Large intestine (tissue), 12 donors: ENCODE measurements at places on chromosomes 12 and 14. TPM values are rescaled to one million over a fixed set of nuclear protein-coding genes. Genes with fewer than 3 reads are reported as not detected.

The CCDC175 gene
- 1.5 TPM for polyA plus RNA-seq

The GPR162 gene
- 7.9 TPM for polyA plus RNA-seq

DNA sequence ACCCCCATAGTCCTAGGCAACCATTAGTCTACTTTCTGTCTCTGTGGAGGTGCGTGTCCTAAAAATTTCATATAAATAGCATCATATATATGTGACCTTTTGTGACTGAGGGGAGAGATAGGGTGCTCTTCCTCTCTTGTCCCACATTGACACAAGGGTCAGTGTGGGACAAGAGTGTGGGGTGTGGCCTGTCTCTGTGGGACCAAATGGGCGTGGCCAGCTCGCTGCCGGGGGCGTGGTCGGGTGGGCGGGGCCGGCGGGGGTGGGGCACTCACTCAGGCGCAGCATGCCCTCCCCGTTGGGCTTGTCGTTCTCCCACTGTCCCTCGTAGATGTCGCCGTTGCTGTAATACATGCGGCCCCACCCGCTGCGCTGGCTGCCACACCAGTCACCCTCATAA lies 15.5 kb downstream of the MORN3 start:
- DNase-seq = no peak

DNA sequence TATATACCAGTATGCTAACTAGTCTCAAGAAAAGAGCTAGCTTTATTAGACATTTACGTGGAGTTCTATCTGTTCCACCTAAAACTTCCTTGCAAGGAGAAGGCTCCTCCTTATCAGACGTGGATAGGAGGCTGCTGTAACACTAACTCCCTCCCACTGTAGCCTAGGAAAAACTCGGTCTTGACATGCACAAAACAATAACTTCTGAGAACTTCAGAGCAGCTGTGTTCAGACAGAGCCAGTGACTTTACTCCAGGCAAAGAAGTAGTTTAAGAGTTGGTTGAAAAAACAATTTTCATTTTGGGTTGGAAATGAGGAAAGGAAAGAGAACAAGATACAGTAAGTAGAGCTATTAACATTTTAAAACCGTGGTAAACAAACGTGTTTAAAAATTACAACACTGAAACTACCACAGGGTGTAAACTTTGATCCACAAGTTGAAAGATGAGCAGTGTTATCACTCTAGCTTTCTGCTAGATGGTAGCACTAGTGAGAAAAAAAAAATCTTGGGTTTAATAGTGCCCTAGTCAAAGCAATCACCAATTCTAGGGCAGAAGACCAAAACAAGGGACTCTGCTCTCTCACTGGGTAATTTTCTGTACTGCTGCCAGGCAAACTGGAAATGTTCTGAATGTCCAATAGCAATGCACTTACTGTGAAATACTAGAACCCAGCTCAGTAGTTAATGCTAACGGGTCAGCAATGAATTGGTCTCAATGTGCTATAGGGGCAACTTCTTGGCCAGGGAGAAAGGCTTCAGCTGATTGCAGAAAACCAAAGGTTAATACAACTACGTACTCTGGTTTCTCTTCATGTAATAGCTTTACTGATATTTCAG lies 2.4 kb downstream of the ATF7 start:
- DNase-seq = peak; percentile 65

GRCh38 chr14:51119411-51120051 lies 24.6 kb upstream of the TRIM9 start:
- DNase-seq = no peak

GRCh38 chr14:27366596-27366995 lies 768.8 kb upstream of the NOVA1 start:
- no peak for DNase-seq

DNA sequence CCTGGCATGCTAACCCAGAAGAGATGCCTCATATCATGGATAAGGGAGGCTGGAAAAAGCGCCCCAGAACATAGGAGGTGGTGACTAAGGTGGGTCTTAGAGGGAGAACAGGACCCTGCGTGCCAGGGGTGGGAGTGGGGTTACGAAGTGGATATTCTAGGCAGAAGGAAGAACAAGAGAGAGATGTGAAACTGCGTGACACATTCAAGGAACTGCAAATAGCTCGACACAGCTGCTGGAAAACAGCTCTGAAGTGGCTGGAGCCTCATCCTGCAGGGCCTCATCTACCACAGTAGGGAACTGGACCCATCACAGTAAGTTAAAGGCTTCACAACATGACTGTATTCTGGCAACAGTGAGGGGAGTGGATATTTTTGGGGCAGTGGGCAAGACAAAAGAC lies 61.1 kb downstream of the RNF34 start:
- DNase-seq = no peak

GRCh38 chr14:27049701-27050100 lies 451.9 kb upstream of the NOVA1 start:
- no peak for DNase-seq

GRCh38 chr12:19261773-19262172 lies 132.2 kb downstream of the PLEKHA5 start:
- no peak for DNase-seq

DNA sequence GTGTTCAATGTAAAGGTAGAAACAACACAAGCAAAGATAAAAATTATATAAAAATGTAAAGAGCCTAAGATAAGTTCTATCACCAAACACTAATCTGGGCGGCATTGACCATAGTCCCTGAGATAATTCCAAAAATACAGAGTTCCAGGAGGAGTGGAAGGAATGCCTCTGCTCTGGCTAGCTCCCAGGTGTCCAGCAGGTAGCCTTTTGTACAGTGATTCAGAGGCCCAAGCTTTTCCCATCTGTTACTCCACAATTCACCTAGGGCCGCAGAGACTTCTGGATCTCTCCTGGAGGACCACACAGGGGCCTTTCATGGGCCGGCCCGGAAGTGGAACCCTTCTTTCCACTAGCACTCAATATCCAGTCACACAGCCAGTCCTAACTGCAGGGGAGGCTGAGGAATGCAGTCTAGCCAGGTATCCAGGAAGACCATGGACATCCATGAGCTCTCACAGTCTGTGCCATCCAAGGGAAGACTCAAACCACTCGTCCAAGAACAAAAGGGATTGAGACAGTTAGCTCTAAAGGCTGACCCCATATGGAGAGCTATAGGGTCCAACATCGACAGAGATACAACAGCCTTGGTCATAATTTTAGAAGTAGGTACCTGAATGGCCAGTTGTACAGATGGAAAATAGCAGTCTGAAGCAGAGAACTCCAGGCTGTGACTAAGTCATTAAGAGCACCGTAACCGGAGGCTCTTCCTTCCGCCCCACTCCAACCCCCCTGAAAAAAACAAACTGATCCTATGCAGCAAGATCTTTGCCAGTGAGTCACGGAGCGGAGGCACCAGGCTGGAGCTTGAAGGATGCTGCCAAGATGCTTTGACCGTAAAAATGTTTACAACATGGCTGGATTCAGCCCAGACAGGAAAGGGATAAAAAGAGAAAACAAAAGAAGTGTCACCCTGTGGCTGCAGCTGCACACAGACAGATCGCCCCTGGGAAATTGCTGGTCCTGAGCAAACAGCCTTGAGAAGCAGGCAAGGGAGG lies 204.8 kb downstream of the NUAK1 start:
- DNase-seq = peak; percentile 6

DNA sequence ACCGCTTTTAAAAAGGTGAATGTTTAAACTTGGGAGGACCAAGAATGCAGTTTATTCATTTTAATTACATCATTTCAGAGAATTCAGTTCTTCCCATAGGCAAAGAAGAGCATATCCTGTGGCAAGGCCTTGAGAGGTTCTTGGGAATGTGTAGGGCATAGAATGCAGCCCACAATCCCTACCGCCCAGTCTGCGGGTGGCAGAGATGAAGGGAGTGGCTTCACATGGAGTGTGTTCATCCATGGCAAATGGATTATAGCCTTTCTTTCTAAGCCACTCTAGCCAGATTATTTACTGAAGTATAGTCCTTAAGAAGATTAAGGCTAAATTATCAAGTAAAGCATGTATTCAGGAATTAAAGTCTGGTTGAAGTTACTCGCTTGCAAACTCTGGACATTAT lies 97.4 kb downstream of the TSPAN8 start:
- no peak for DNase-seq

DNA sequence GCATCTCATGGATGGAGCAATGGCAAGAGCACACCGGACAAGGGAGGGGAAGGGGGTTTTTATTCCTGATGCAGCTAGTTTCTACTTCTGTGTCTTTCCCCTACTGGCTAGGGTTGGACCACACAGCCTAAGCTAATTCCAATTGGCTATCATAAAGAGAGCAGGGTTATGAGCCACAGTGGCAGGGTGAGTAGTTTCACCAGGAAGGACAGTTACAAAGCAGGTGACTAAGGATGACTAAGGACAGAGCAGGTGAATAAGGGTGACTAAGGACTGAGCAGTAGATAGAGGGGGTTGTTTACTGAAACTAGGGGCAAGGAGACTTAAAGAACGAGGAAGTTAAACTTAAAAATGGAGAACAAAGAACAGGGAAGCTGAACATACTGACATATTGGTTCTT lies 321.4 kb upstream of the SEL1L start:
- no peak for DNase-seq

DNA sequence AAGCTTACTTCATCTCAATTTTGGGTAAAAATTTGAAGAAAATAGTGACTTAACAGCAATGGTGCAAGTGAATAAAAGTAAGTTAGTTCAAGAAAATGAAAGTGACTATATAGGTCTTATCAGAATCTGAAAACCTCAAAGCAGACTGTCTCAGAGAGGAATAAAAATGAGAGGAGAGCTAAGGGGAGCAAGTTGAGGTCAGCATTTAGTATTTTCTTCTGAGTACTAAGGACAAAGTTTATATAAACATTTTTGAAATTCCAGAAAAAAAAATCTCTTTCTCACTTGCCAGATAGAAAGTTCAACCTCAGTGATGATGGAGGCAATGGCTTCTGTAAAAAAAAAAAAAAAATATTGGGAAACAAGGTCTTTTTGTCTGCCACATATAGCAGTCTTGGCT lies 414.1 kb downstream of the NPAS3 start:
- DNase-seq = no peak

GRCh38 chr12:66066137-66066928 lies 64.2 kb downstream of the LLPH start:
- no peak for DNase-seq

GRCh38 chr14:76941946-76942805 lies 86.3 kb downstream of the IRF2BPL start:
- no peak for DNase-seq

DNA sequence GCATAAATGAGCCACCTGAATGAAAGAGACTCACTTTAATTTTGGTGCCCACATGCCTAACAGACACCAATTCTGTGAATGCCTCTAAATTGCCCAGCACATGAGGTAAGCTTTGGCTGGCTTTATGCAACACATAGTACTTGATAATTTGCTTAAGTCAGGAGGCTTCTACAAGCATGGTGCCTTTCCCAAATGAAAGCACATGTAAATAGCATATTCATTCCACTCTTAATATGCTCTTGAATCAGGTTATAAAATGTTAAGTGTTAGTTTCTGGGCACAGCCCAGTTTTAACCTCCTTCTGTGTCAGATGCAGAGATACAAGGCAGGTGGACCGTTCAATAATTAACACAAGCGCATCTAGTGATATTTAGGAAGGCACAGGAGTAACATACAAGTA lies 15.6 kb downstream of the TMCC3 start:
- no peak for DNase-seq

- peak; percentile 11 for DNase-seq
Measured at GRCh38 chr14:63039866-63040265, 5.4 kb downstream of the KCNH5 start.
